ENCODE measurements at places on chromosomes 7 and 10. TPM values are rescaled to one million over a fixed set of nuclear protein-coding genes. Genes with fewer than 3 reads are reported as not detected.

Gene ITGB8
- 3.9 TPM for polyA plus RNA-seq

Gene CHCHD1
- polyA plus RNA-seq: 30.5 TPM

Gene METTL27
- polyA plus RNA-seq: 1.9 TPM

Gene TSPAN33
- polyA plus RNA-seq: 39.6 TPM

Gene CEP55
- polyA plus RNA-seq: 6.2 TPM

Gene ADRA2A
- polyA plus RNA-seq: 4.4 TPM

Gene LYZL2
- not detected for polyA plus RNA-seq

Gene FGL2
- polyA plus RNA-seq: 27.9 TPM

Gene HOGA1
- 0.90 TPM for polyA plus RNA-seq

Gene BLVRA
- polyA plus RNA-seq: 32.6 TPM

Gene HYAL4
- polyA plus RNA-seq: 0.05 TPM

Gene C10orf105
- 0.06 TPM for polyA plus RNA-seq

Gene TMEM270
- not detected for polyA plus RNA-seq

Gene ETV1
- 11.0 TPM for polyA plus RNA-seq

Gene NKX1-2
- polyA plus RNA-seq: not detected

Gene ABCA13
- polyA plus RNA-seq: 0.06 TPM

Gene SH2D4B
- polyA plus RNA-seq: not detected

Gene UNC5B
- 11.1 TPM for polyA plus RNA-seq

Gene KEL
- 0.87 TPM for polyA plus RNA-seq

Gene CUBN
- 3.7 TPM for polyA plus RNA-seq

Gene MARVELD1
- 37.1 TPM for polyA plus RNA-seq

Gene FAM237B
- 0.06 TPM for polyA plus RNA-seq

Gene CAV2
- polyA plus RNA-seq: 35.8 TPM

Gene SPDYE8
- 0.20 TPM for polyA plus RNA-seq

Gene ZNF138
- polyA plus RNA-seq: 11.5 TPM

Gene PLXNA4
- 4.9 TPM for polyA plus RNA-seq

Gene FBXO24
- polyA plus RNA-seq: 1.0 TPM

Gene RAPGEF5
- 13.9 TPM for polyA plus RNA-seq

Gene IL15RA
- 2.2 TPM for polyA plus RNA-seq

Gene ASNS
- polyA plus RNA-seq: 12.3 TPM

Gene DOCK4
- polyA plus RNA-seq: 7.5 TPM
